ENCODE measurements at places on chromosomes 1 and 21. TPM values are rescaled to one million over a fixed set of nuclear protein-coding genes. Genes with fewer than 3 reads are reported as not detected.

The TNFRSF9 gene
- total RNA-seq: not detected

The NOS1AP gene
- total RNA-seq: 9.5 TPM

The LCE1F gene
- total RNA-seq: 23.4 TPM

The S1PR1 gene
- total RNA-seq: 31.1 TPM

The CELA2A gene
- total RNA-seq: not detected

The SARS1 gene
- 169 TPM for total RNA-seq

The CDK18 gene
- 2.7 TPM for total RNA-seq

DNA sequence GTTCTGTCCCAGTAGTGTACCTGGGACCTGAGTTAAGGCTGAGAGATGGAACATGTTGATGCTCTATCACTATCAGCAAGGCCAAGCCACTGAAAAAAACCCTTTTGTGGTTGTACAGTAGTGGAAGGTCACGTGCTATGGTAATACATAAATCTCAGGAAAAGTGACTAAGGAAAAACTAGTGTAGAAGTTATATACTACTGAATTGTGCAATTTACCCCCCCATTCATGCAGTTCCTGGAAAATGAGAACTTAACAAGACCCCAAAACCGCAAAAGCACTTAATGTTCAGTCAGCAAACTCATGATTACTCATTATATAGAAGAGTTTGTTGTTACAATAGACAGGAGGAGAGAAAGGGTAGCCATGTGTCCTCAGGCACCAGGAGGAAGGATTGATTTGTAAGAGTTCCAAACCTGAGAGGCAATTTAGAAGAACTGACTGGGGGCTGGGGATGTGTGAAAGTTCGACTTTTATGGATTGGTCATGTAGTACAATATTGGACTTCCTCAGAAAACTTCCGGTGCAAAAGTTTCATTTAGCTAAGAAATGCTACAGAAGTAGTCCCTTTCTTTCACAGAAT, 91.6 kb downstream of the RGL1 start:
- no peak for DNase-seq

GRCh38 chr1:46521414-46521813, 30.0 kb downstream of the KNCN start:
- no peak for DNase-seq

GRCh38 chr1:243507001-243507671, 251.3 kb downstream of the SDCCAG8 start:
- DNase-seq: no peak

GRCh38 chr1:229286099-229286766, 15.3 kb downstream of the RAB4A start:
- no peak for DNase-seq

DNA sequence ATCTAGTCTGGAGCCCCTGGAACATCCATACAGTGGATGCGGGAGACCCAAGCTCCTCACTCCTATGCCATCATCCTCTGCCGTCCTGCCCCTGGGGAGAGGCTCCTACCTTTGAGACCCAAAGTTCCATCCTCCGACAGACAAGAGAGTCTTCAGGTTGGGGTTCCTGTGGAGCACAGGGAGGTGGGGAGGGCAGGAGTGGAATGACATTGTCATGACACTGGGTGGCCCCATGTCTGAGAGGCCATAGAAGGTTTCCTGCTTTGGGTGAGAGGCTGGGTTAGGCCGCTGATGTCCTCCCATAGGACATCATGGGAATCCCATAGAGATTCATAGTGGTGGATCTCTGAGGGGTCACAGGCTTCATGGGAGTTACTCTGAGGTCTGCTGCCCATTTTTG, 2.0 kb downstream of the CHI3L1 start:
- DNase-seq: peak; percentile 27

GRCh38 chr1:218377143-218377660, 32.1 kb downstream of the TGFB2 start:
- no peak for DNase-seq

- DNase-seq: no peak
Observed at GRCh38 chr1:188269956-188270355, 1441.2 kb downstream of the PLA2G4A start.

- DNase-seq: no peak
Observed at GRCh38 chr1:17053086-17053684, 647 bp downstream of the SDHB start.

GRCh38 chr1:78370779-78371482, 119.8 kb upstream of the PTGFR start:
- DNase-seq: no peak

- DNase-seq: peak; percentile 89
Observed at GRCh38 chr21:45050345-45050796, 24.0 kb upstream of the ADARB1 start.

- no peak for DNase-seq
Observed at GRCh38 chr21:42290505-42290904, 24.7 kb downstream of the TFF3 start.

- DNase-seq: no peak
Observed at GRCh38 chr1:234990874-234991801, 137.5 kb downstream of the TOMM20 start.

GRCh38 chr1:3205815-3206214, 136.8 kb downstream of the PRDM16 start:
- DNase-seq: no peak

DNA sequence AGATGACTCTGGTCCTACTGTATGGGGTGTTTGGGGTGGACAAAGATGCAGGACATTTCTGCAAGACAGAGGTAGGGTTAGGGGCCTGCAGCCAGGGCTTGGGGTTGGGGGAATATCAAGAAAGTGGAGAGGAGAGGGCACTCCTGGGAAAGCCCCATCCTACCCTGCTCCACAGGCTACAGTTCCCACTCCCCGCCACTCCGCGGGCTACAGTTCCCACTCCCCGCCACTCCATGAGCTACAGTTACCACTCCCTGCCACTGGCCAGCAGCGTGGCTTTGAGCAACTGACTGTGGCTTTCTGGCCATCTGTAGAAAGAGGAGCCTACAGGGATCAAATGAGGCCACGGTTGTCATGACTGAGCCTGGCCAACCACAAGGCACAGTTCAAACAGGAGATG, 93.8 kb upstream of the GRIK3 start:
- DNase-seq: no peak

DNA sequence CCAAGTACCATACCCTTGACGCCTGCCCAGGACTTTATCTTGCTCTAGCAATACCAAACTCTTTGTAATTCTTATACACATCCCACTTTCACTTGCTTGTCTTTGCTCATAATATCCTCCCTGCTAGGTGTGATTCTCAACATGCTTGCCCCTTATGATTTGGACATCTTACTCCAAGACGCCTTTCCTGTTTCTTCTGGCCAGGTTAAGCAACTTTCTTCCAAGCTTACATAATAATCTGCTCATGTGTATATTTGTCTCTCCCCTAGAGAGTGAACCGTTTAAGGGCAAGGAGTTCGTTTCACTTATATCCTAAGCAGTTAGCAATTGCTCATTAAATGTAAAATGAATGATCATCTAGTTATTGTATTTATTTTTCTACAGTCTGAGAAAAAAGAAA, 21.8 kb downstream of the CRYZL1 start:
- DNase-seq: no peak

- DNase-seq: no peak
Observed at GRCh38 chr21:43934116-43934515, 69.1 kb downstream of the AGPAT3 start.

- DNase-seq: no peak
Observed at GRCh38 chr1:5914676-5915365, 77.4 kb downstream of the NPHP4 start.

GRCh38 chr1:19468397-19468956, 16.9 kb downstream of the CAPZB start:
- no peak for DNase-seq

GRCh38 chr1:57319165-57319564, 104.7 kb downstream of the DAB1 start:
- no peak for DNase-seq

DNA sequence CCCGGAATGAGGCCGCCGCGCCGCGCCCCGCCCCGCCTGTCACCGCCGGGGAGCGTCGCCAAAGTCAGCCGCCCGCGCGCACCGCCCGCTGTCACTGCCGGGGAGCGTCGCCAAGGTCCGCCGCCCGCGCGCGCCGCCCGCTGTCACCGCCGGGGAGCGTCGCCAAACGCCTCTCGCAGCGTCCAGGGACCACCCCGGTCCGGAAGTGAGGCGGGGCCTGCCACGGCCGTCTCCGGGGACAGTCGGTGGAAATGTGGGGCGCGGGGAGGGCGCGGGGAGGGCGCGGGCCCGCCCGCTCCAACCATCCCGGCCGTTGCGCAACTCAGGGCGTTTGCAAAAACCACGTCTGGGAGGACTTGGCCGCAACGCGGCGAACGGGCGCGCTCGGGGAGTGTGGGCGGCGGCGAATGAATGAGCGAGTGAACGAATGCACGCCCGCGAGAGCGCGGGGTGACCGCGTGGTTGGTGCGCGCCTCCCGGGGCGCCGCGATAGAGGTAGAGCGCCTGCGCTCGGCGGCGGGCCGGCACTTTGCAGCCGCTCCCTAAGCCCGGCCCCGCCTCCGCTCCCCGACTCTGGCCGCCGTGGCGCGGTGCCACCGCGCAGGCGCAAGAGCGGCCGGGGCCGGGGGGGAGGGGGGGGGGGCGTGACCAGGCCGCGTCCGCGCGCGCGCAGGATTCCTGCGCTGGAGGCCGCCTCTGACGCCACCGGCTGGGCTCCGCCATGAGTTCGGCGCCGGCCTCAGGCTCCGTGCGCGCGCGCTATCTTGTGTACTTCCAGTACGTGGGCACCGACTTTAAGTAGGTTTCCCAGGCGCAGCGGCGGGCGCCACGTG, at the start of the genes ACAP3 and PUSL1:
ACAP3 (minus strand) TSS at position 8 of the 833 bp plus-strand sequence. CDS start 115 bp downstream, outside the sequence.
PUSL1 (plus strand) TSS at position 675 of the 833 bp plus-strand sequence; CDS start at position 722, 47 bp downstream.
- peak; percentile 96 for DNase-seq

DNA sequence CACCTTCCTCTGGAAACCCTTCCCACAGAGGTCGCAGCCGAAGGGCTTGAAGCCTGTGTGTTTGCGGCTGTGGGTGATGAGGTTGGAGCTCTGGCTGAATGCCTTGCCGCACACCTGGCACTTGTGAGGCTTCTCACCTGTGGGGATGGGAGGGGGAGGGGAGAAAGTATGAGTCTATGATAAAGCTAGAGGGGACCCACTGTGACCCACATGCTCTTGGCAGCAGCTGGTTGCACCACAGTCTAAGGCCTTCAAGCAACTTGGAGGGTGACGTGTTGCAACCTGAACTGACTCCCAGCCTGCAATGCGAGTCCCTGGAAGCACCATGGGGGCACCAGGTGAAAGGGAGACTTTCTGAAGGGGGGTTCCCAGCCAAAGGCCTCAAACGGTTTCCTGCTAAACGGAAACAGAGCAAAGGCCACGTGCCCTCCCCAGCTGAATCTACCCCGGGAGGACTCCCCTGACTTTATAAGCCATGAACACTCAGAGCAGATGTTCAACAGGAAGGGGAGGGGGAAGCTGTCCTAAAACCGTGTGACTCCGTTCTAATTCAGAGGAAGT, 10.6 kb downstream of the GFI1 start:
- DNase-seq: no peak

GRCh38 chr1:240284656-240285414, 193.2 kb downstream of the FMN2 start:
- DNase-seq: peak; percentile 69

DNA sequence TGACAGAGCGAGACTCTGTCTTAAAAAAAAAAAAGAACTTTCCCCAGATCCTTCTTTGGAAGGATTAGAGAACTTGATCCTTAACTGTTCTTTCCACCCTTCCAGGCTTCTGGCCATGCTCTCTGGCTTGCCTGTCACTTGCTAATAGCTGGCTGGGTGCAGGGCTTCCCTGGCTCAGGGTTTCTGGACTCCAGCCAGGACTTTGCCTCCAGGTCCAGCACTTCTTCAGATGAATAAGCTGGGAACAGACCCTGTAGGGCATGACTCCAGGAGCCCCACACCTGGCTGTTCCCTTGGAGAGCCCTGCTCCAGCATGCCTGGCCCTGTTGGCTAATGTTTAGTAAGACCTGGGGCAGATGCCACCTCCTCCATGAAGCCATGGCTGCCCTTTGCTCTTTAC, 3.3 kb upstream of the NT5C1A start:
- no peak for DNase-seq

DNA sequence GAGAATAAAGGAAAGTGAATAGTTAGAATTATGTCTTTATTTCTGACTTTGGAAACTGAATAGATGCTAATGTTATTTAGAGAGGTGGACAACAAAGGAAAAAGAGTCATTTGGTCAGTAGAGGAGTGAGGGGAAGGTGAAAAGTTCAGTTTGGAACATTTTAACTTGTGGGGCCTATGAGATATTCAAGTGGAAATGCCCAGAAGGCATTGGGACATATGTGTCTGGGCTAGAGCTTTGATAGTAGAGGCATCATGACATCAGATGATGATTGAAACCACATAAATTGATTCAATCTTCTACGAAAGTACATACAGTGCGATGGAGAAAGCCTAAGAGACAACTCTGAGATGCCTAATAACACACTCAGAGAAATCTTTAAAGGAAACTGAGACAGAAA, 151.7 kb upstream of the COL11A1 start:
- no peak for DNase-seq

- DNase-seq: no peak
Observed at GRCh38 chr1:169196161-169196560, 89.7 kb downstream of the ATP1B1 start.

DNA sequence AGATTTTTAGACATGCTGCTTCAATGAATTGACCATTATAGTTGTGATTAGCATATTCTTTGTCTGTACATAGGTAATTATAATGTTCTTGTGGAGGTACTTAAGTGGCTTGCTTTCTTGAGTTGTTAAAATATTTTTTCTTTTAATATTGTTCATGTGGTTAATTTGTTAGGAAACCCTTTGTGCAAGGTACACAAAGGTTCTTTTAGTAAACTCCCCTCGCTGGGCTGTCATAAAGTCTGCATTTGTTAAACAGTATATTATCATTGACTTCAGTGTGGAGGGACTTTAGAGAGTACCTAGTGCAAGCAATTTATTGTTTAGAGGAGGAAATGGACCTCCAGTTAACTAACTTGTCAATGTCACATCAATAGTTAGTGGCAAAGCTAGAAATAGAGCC, 52.5 kb downstream of the DISP1 start:
- DNase-seq: no peak

- DNase-seq: no peak
Observed at GRCh38 chr1:99465176-99465900, 180.6 kb upstream of the PALMD start.

DNA sequence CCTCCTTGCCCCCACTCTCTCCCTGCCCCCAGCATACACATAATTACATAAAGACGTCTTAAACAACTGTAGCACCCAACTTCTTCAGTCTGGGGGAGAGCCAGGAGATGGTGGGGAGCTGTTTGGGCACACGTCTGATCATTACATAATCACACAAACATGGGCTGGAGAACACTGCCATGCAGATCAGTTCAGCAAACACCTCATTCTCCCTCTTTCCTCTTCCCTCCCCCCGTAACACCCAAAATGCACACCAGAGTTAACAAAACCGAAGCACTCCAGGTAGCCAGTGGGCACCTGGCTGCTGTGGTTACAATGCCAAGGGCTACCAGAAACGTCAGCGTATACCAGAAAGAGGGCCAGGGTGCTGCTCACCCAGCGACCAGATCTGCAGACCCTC, 1.6 kb downstream of the HIVEP3 start:
- no peak for DNase-seq

- no peak for DNase-seq
Observed at GRCh38 chr21:20875742-20876141, 122.5 kb upstream of the NCAM2 start.

DNA sequence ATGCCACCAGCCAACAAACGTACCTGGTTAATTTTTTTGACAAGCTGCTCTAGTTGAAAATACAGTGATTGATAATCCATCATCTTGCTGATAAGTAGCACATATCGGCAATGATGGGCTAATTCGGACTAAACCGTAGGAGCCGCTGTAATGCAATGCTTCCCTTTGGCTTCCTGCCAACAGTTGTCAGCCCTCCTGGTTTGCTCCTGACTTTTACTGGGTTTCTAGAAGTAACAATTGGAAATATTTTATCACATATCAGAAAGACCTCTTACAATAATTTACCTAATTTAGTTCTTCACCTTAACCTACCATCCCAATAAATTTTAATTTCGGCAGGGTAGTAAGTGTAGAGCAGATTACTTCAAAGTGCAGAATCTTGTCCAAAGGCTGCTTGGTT, 148.5 kb downstream of the DHRS3 start:
- DNase-seq: no peak
